ENCODE measurements at places on chromosomes 3 and 15.

GRCh38 chr3:156377718-156378117, 177.2 kb downstream of the SSR3 start:
- DNase-seq: no peak
- H3K27ac ChIP-seq: no peak overlapping the region
- no peaks in the 10 kb centered on the region for H3K4me1 ChIP-seq

- no peaks in the 10 kb centered on the region for H3K27me3 ChIP-seq
- H3K4me3 ChIP-seq: no peak overlapping the region
- DNase-seq: peak; percentile 5
- no peak overlapping the region for H3K27ac ChIP-seq
- no peaks in the 10 kb centered on the region for H3K36me3 ChIP-seq
These were observed 33.4 kb downstream of the GRIP2 start for GRCh38 chr3:14506626-14507304.

- H3K4me1 ChIP-seq: no peaks in the 10 kb centered on the region
- no peak overlapping the region for H3K4me3 ChIP-seq
- no peaks in the 10 kb centered on the region for H3K36me3 ChIP-seq
- no peak overlapping the region for H3K27ac ChIP-seq
These were observed 13.4 kb upstream of the LEKR1 start for GRCh38 chr3:156812521-156813335.

DNA sequence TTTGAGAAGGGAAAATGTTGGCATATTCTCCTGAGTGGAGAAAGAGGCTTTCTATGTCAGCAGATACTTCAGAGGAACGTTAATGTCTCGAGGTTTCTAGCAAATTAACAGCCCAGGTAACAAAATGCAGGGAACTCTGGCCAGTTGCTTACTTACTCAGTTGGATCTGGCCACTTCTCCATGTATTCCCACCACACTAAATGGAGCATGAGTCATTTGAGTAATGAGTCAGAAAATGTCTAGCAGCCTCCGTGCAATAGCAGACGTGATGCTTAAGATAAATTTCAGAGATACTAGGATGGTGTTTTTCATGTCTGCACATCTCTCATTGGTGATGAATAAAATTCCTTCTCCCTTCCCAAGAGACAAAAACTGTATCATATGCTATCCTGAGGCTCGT, 671.5 kb downstream of the FHIT start:
- no peaks in the 10 kb centered on the region for H3K27me3 ChIP-seq
- no peaks in the 10 kb centered on the region for H3K4me1 ChIP-seq
- no peak overlapping the region for H3K27ac ChIP-seq
- no peaks in the 10 kb centered on the region for H3K36me3 ChIP-seq

GRCh38 chr3:24069045-24069444, 124.0 kb downstream of the NR1D2 start:
- DNase-seq: no peak
- no peak overlapping the region for H3K27ac ChIP-seq
- no peaks in the 10 kb centered on the region for H3K4me1 ChIP-seq
- H3K27me3 ChIP-seq: no peaks in the 10 kb centered on the region
- no peaks in the 10 kb centered on the region for H3K36me3 ChIP-seq

- H3K27me3 ChIP-seq: no peaks in the 10 kb centered on the region
- no peak overlapping the region for H3K4me3 ChIP-seq
- peaks cover 1% of the 10 kb centered on the region for H3K4me1 ChIP-seq
These were observed 41.8 kb downstream of the CHCHD6 start for GRCh38 chr3:126745760-126746394.

- no peaks in the 10 kb centered on the region for H3K27me3 ChIP-seq
- H3K27ac ChIP-seq: no peak overlapping the region
- peaks cover 4% of the 10 kb centered on the region for H3K4me1 ChIP-seq
- no peak for DNase-seq
These were observed 1.2 kb downstream of the NKIRAS1 start for GRCh38 chr3:23915537-23916108.

GRCh38 chr3:176041812-176042211, 1155.5 kb downstream of the TBL1XR1 start:
- H3K36me3 ChIP-seq: no peaks in the 10 kb centered on the region
- no peak overlapping the region for H3K27ac ChIP-seq
- no peak overlapping the region for H3K4me3 ChIP-seq
- peaks cover 4% of the 10 kb centered on the region for H3K27me3 ChIP-seq
- H3K4me1 ChIP-seq: no peaks in the 10 kb centered on the region

DNA sequence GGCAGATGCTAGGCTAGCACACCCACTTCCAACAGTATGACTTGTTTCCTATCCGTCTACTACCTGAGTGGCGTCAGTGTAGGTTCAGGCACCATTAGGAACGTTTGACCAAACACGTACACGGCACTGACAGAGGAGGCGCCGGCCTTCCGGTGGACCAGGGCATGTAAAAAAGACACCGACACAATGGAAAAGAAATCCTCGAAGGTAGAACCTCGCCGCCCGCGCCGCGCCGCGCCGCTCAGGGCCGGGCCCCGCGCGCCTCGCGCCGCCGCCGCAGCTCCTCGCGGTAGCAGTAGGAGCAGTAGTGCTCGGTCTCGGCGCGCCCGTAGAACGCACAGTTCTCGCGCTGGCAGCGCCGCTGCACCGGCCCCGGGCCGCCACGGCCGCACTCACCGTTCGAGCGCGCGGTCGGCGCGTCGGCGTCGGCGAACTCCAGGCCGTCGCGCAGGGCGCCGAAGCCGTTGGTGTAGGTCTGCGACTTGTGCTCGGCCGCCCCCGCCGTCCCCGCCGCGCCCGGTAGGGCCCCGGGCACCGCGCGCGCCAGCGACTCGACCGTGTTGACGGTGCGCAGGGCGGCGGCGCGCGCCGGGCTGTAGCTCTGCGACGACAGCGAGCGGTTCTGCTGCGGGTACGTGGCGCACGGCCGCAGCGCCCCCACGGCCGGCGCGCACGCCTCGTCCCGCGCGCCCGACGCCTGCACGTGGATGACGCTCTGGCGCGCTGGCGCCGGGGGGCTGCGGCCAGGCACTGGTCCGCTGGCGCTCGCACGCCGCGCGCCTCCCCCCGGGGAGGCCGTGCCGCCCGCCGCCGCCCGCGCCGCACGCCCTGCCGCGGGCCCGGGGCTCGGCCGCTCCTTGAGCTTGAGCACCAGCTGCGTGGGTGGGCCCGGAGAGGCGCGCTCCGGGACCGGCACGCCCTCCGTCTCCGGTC, 156.7 kb downstream of the KLF13 start:
- H3K4me1 ChIP-seq: peaks cover 1% of the 10 kb centered on the region
- H3K4me3 ChIP-seq: no peak overlapping the region
- no peaks in the 10 kb centered on the region for H3K36me3 ChIP-seq
- no peaks in the 10 kb centered on the region for H3K27me3 ChIP-seq

DNA sequence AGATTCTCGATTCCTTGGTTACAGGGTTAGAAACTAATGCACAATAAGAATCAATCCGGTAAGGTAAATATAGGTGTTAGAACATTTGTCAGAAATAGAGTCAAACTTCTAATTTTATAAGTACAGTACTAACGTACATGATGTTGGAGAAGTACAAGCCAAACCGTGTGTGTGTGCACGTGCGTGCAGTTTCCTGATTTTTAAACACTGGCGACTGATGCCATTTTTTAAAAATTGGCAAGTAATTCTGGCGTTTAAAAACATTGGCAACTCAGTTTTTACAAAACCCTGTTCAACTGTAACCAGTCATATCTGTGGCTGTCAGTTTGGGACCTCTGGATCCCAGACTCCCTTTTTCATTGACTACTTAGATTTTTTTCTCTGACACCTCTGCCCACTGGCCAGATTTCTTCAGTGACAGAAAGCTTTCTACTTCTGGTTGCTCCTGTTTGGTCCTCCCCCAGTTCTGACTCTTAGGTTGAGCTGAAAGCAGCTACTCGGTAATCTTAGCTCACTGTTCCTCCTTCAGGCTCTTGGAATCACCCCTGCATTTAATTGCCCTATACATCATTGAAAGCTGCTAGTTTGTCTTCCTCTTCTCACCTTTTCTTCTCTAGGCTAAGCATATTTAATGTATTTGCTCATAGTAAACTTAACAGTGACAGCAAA, 843 bp downstream of the ATG7 start:
- H3K36me3 ChIP-seq: no peaks in the 10 kb centered on the region
- H3K27ac ChIP-seq: no peak overlapping the region
- peaks cover 2% of the 10 kb centered on the region for H3K4me1 ChIP-seq
- H3K27me3 ChIP-seq: no peaks in the 10 kb centered on the region
- DNase-seq: no peak

DNA sequence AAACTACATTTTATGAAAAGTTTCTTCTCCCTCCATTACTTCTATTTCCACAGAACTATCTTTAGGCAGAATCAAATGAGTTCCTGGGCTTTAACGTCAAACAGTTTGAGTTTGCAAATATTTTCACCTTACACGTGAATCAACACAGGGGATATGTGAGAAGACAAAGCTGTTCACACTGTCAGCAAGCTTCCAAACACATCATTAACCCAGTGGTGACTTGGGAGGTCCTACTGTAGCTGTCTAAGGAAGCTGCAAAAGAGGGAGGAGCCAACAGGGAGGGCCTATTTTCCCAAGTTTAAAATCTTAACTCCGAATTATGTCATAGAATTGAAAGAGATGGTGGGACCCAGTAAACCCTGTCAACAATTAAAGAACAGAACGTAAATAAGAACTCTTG, 337.8 kb upstream of the DNAJC19 start:
- no peaks in the 10 kb centered on the region for H3K27me3 ChIP-seq
- no peaks in the 10 kb centered on the region for H3K36me3 ChIP-seq
- no peak overlapping the region for H3K27ac ChIP-seq
- DNase-seq: no peak
- no peak overlapping the region for H3K4me3 ChIP-seq

DNA sequence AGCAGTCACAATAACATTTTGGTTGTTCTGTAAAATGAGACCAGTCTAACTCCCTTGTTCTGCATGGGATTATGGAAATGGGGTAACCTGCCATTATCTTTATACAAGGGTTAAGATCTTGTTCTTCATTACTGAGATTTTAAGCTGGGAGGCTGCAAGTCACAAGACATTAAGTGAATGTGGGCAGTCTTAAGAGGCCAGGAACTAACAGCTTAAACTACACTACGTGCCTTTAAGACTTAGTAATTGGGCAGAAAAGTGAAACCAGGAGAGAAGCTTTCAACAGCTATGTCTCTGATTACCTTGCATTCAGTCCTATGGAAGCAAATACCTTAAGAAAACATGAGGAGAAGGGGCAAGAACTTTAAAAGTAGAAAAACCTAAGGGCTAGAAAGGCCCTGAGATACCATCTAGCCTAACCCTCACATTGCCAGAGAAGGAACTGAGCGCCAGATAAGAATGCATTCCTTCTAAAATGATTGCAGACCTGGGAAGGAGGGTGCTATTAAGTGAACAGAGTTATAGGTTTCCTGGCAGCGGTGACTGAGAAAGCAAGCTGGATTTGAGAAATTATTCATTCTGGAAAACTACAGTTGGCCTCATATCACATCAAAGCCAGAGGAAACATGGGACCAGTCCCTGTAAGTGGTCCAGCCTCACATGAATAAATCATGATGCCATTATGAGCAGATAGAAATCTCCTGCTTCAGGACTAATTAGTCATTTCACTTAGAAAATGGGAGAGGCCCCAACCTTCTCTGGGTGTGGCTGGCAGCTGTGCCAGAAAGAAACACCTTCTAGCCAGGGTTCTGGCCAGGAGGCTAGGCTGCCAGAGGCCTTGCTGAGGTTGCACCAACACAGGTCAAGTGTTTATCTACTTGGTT, 32.9 kb downstream of the DAPK2 start:
- H3K27me3 ChIP-seq: no peaks in the 10 kb centered on the region
- H3K36me3 ChIP-seq: no peaks in the 10 kb centered on the region
- H3K4me1 ChIP-seq: no peaks in the 10 kb centered on the region
- no peak overlapping the region for H3K4me3 ChIP-seq
- H3K27ac ChIP-seq: no peak overlapping the region

DNA sequence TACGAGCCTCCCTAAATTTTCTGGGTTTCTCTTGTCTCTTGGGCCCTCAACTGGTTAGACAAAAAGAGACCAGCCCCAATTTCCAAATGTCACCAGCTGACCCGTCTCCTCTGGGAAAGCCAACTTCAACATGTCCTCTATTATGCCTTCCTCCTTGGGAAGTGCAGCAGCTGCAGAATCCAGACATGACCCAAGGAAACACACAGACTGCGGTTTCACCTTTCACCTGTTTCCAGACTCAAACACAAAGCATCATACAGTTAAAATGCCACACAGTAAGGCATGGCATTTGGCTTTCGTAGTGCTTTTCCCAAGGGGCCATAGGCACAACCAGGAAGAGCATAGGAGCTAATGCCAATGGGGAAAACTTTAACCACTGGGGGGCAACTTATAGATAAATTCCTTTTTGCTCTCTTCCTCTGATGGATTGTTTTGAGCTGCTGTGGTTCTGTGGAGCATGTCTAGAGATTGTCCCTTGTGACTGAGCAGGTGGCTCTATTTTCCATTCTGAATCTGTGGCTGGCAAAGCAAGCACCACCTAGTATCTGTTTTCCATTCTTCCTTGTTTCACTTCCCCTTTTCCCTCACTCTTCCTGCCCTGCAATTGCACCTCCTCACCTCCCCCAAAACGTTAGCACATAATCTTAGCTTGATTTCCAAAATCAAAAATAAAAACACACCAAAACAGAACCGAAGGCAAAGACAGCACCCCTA, 49.3 kb downstream of the HHLA2 start:
- DNase-seq: no peak
- H3K4me3 ChIP-seq: no peak overlapping the region
- no peaks in the 10 kb centered on the region for H3K27me3 ChIP-seq
- H3K27ac ChIP-seq: no peak overlapping the region
- no peaks in the 10 kb centered on the region for H3K4me1 ChIP-seq

DNA sequence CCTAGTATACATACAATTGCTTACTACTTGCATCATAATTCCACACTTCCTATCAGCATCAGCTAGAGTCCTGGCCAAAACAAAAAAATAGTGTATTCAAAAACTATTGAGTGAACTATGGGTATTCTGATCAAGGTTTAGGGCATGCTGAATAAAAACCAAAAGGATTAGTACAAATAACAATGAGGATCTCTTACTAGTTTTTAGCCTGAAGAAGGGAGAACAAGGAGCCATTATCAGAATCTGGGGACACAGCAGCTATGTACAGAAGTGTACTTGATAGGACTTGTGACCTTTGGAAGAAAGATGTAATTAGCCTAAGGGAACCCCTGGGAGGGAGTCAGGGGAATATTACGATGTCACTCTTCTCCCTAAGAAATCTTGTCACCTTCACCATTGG, 832.2 kb downstream of the SQOR start:
- H3K27ac ChIP-seq: no peak overlapping the region
- H3K36me3 ChIP-seq: no peaks in the 10 kb centered on the region
- H3K4me3 ChIP-seq: no peak overlapping the region
- DNase-seq: no peak

DNA sequence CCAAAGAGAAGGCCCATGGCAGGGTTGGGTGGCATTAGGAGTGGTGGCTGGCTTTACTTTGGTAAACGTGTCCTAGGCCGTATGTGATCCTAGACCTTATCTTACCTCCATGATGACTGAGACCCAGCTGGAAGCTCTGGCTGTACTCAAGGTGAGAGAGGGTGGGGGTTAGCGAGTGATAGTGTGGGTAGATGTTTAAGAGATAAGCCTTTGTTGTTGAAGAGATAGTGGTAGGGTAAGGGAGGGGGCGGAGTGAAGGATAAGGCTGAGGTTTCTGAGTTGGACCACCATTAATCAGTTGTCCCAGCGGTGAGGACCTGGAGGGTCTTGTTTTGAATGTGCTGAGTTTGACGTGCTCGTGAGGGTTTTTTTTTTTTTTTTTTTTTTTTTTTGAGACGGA, 61.5 kb upstream of the ULK4 start:
- DNase-seq: no peak
- peak overlapping the region; percentile 50 for H3K27ac ChIP-seq
- H3K36me3 ChIP-seq: no peaks in the 10 kb centered on the region
- no peak overlapping the region for H3K4me3 ChIP-seq

Data from ovary (tissue), 10 donors.